ENCODE measurements at places on chromosomes 16 and 17.

DNA sequence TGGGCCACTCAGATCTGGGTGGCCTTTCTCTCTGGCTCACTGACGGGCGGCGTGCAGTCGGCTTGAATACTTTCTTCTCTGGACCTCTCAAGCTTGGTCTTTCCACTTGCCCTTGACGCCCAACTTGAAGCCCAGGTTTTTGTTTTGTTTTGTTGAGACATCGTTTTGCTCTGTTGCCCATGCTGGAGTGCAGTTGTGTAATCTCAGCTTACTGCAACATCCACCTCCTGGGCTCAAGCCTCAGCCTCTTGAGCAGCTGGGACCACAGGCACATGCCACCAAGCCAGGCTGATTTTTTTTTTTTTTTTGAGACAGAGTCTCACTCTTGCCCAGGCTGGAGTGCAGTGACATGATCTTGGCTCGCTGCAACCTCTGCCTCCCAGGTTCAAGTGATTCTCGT is 22.7 kb upstream of the KIF19 start:
- no peak for DNase-seq

- DNase-seq, result peak; percentile 73
Observed at GRCh38 chr17:19762515-19762961, 14.4 kb upstream of the ALDH3A1 start.

- DNase-seq, result no peak
Observed at GRCh38 chr17:59299400-59300092, 31.9 kb upstream of the YPEL2 start.

GRCh38 chr17:21493993-21494392 is 117.8 kb downstream of the KCNJ12 start:
- no peak for DNase-seq

- DNase-seq, result no peak
Observed at GRCh38 chr17:81109957-81110356, 55.4 kb upstream of the PVALEF start.

DNA sequence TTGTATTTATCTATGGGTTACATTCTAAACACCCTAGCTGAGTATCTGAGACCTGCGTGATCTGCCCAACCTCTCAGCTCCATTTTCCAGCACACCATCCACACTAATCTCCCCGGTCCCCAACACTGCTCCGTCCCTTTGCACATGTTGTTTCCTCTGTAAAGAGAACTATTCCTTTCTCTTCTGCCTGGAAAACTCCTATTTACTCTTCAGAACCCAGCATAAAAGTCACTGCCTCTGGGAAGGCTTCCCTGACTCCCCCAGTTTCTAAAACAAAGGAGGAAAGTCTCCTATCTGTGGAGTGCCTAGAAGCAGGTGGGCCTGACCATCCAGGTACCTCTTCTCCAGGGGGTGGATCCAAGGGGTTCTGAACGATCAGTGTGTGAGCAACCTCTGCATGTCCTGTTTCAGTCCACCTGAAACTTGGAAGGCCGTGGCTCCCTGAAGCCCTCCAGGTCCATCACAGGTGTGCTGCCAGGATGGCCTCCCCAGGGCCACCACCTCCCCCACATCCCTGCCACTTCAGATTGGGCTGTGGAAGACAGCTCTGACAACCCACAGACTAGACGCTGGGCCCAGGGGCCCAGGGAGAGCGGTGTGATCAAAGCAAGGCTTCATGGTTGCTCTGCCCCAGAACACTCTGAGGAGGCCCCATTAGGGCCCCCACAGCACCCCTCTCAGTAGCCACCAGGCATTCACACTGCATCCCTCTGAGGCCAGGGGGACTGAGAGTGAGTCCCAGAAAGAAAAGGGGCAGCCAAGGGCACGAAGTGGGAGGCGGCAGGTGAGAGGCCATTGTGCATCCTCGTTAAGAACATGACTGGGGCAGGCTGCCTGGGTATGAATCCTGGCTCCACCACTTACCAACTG is 20.3 kb downstream of the MPP3 start:
- DNase-seq, result no peak

DNA sequence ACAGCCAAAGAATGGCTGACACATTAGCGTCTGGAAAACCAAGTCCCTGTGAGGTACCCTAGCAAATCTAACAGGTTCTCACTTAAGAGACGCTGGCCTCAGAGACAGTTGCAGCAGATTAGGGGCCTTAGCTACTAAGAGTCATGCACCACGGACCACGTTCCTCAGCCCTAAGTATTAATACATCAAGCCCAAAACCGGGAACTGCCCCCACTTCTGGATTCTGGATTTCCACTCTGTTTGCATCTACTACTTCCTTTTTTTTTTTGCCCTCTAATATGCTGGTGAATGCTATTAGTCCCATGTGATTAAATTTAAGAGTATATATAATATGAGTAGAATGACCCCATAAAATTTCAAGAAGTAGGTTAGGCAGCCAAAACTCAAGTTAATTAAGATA is 775 bp upstream of the TERB1 start:
- DNase-seq, result no peak

DNA sequence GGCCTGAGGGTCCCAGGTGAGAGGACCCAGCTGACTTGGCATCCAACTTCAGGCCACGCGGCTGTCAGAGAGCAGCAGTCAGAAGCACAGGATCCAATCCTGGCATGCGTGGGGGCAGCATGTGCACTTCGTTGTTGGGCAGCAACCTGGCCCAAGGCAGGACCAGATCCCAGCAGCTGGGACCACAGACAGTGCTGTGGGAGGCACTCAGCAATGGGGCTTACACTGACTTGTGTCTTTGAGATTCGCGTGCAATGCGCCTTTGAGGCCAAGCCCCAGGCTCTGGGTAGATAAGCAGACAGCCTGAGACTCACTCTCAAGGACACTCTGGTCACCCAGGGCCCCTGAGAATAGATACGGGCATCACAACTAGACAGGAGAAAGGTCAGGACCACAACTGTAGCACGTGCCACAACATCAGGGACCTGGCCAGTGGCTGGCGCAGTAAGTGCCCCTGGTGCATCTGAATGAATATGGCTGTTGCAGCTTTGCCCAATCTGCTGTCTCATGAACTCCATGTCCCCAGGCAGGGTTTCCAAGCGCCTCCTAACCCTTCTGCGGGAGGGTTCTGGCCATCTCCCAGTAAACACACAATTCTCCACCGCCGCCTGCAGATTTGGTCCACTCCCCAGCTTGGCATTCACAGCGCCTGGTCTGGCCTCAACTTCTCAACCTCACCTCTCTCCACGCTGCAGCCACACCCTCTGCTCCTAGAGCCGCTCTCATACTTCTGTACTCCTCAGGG is 3.2 kb downstream of the PAM16 start:
- DNase-seq, result no peak

- no peak for DNase-seq
Observed at GRCh38 chr16:58417600-58417999, 25.3 kb downstream of the GINS3 start.

DNA sequence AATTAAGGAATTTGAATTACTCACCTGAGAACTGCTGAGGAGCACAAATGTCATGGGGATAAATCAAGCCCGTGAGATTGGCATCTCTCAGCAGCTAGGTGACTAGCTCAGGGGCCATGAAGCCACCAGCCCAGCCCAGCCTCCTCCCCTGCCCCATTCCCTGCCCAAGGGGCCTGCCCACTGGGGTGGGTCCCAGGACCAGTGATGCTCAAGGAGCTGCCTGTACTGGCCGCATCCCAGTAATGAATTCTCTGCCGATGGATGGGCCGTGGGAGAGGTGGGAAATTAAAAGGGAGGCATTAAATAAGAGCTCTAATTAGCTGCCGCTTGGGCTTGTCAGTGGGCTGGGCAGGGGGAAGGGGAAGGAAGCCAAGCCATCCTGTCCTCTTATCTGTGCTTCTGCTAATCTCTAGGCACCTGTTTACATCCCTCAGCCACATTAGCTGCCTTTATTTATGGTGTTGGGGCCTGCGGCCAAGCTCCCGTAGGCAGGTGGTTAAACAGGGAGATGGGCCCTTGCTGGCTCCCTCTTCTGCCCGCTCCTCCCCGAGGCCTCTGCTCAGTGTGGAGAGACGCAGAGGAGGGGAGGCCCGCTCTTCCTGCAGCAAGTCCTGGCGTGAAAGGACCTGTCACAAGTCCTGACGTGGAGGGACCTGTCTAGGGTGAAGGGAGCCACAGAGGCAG is 48.8 kb downstream of the PIPOX start:
- no peak for DNase-seq

GRCh38 chr16:84925092-84925772 is 86.1 kb downstream of the ZDHHC7 start:
- DNase-seq, result no peak

- no peak for DNase-seq
Observed at GRCh38 chr17:10792151-10792550, 11.7 kb downstream of the TMEM238L start.

- no peak for DNase-seq
Observed at GRCh38 chr17:66675991-66676371, 158.9 kb upstream of the CACNG5 start.

DNA sequence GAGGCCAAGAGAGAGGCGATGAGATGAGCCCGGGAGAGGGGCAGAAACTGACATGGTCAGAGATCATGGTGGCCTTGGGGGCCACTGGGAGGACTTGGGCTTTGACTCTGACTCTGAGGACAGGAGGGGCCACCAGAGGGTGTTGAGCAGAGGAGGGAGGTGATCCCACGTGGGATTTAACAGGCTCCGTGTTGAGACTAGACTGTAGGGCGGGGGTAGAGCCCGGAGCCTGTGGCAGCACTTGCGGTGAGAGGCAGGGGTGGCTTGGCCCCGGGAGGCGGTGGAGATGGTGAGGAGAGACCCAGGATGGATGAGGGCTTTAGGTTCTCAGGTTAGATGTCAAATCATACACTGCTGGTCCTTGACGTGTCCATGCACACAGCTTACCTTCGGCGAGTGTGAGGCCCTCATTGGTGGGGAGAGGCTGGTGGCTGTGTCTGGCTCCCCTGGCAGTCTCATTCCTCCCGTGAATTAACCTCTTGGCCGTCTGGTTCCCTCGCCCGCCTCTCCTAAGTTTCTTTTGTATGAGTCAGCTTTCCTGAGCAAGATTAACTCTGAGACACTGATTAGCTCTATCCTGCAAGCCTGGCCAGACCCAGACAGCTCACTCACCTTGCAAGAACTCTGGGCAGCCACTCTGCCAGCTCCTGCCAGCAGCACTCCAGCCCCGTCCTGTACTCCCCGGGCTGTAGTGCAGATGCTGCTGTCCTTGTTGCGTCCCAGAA is 39.7 kb downstream of the VPS35L start:
- DNase-seq, result no peak

- DNase-seq, result no peak
Observed at GRCh38 chr17:11638700-11639265, 40.5 kb downstream of the DNAH9 start.

DNA sequence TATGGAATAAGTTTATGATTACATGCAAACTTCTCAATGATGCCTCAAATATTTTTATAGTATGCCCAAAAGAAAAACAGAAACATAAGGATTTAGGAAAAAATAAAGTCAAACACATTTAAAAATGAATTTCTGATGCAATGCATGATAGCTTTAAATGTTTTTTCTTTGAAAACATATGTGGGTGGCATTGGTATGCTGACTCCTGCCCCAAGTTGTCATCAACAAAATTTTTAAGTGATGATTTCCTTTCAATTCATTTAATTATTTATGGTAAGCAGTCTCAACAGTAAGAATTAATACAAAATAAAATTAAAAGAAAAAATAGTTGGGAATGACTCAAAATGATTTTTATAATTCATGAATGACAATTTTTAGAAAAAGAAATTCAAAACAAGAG is 104.9 kb downstream of the CEP112 start:
- DNase-seq, result no peak

- DNase-seq, result no peak
Observed at GRCh38 chr17:45430006-45430737, 2.5 kb downstream of the ARHGAP27 start.

- no peak for DNase-seq
Observed at GRCh38 chr17:43118679-43119615, 6.2 kb downstream of the BRCA1 start.

DNA sequence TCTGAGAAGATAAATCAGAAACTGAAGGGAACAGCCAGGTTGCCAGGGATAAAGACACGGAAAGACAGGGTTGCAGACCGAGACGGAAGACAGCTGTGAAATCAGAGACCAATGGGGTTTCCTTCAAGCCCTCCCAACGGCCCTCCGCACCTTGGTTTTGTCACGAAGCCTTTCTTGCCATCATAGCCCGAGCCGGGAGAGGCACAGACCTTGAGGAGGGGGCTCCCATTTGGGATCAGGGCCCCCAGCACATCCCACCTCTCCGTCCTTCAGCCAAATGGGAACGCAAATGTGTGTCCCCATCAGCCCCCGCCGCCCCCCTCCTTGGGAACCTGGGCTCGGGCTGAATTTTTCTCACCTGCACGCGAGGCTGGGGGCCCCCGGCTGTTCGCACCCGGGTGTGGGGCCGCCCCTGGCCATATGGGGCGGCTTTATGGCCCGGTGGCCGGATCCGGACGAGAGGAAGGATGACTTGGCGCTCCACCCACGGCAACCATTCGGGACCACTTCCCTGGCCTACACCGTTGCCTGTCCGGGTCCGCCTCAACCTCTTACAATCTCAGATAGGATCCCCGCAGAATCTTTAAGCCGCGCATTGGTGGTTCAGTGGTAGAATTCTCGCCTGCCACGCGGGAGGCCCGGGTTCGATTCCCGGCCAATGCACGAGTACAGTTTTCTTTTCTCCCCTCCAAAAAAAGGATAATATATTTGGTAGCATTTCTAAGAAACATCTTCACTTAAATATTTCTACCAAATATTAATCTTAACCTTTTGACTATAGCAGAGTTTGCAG is 1.4 kb upstream of the HES7 start:
- peak; percentile 49 for DNase-seq

DNA sequence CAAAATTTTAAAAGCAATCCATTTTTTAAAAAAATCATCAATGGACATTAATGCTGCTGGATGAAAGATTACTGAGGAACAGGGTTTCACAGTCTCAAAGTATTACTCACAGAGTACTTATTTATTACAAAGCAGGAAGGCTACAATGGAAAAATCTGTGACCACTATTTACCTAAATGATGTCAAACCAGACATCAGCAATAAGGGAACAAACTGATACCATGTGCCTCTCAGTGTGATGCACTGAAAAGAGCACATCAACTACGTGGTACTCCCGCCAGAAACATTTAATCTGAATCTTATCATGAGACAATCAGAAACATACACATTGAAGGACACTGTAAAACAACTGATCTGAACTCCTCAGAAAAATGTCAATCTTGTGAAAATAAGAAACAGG is 124.2 kb downstream of the PARN start:
- no peak for DNase-seq

DNA sequence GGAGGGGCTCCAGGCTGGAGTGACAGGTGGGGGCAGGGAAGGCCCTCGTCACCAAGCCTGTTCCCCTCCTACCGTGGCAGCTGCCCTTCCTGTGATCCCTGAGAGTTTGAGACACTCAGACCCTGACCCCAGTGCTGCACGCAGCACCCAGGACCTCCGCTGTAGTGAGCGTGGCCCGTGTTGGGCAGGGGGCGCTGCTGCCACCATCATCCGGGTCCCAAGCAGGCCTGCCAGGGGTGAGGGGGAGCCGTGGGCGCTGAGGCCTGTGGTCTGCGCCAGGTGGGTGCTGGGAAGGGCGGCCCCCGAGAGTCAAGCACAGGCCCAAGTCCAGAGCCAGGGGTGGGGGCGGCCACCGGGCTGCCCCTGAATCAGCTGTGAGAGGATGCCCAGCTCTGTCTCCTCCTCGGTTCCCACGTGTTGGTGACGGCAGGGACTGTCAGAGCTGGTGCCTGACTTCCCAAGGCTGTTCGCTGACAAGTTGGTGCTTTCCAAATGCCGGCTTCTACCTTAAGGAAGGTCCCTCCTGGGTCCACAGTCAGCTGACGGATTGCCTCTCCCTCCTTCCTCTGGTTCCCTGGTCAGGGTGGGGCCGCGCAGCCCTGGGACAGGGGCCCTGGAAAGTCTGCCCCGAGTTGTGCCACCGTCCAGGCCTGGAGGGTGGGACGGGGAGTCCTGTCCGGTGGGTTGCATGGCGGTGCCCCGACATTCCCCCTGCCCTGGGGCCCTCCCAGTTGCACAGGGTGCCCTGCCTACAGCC is 31.1 kb downstream of the TPSG1 start:
- DNase-seq, result no peak

- no peak for DNase-seq
Observed at GRCh38 chr17:54029986-54030385, 207.3 kb downstream of the KIF2B start.
